Activated T-cell treated with anti-CD3 and anti-CD28 coated beads, Interleukin-2, amount 50 U/mL, for 72 hours (primary cell): ENCODE measurements at places on chromosomes 3 and 15.

GRCh38 chr3:11386465-11387113 is 114.4 kb downstream of the ATG7 start:
- no peak for DNase-seq

- DNase-seq = no peak
Observed at GRCh38 chr3:127136706-127137105, 56.2 kb upstream of the PRR23E start.

- no peak for DNase-seq
Observed at GRCh38 chr15:52154896-52155865, 36.0 kb downstream of the GNB5 start.

- DNase-seq = no peak
Observed at GRCh38 chr15:32104061-32104995, 74.0 kb downstream of the CHRNA7 start.

- no peak for DNase-seq
Observed at GRCh38 chr15:99475754-99476412, 89.9 kb upstream of the MEF2A start.

DNA sequence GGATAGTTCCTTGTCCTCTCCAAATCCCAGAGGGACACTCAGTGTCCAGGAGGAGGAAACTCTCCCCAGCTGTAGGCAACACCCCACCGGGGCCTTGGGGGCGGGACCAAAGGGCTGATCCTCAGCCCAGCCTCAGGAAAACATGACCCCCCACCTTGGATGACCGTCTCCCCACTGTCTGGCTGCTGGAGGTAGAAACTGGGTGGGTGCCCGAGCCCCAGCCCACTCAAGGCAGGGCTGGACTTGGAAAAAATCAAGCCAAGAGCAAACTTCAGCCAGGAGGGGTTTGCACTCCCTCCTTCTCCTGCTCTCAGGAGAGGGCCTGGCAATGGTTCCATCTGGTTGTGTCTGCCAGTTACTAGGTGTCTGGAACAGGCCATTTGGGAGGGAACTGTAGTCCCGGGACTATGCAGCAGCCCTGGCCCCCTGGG is 3.6 kb upstream of the RASL12 start:
- DNase-seq = no peak

- DNase-seq = no peak
Observed at GRCh38 chr3:134486577-134487041, 752 bp downstream of the CEP63 start.

- DNase-seq = no peak
Observed at GRCh38 chr3:53146319-53146891, 14.6 kb upstream of the PRKCD start.

- no peak for DNase-seq
Observed at GRCh38 chr15:39041979-39042495, 477.4 kb upstream of the RASGRP1 start.

DNA sequence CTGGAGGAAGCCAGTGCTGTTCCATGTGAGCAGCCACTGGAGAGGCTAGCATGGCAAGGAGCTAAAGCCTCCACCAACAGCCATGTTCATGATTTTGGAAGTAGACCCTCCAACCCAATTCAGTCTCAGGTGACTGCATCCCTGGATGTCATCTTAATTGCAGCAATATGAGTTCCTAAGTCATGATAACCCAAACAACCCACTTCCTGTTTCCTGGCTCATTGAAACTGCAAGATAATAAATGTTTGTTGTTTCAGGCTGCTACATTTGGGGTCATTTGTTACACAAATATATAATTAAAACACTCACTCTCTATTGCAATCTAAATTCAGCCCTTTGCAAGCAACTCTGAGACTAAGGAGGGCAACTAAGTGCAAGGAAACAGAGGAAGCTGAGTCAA is 62.4 kb upstream of the SLC24A5 start:
- no peak for DNase-seq

GRCh38 chr3:139251529-139251928 is 92.3 kb upstream of the MRPS22 start:
- DNase-seq = no peak

GRCh38 chr15:59642351-59642750 is 15.0 kb downstream of the GTF2A2 start:
- no peak for DNase-seq

GRCh38 chr3:17040990-17041377 is 156.2 kb downstream of the PLCL2 start:
- no peak for DNase-seq

- no peak for DNase-seq
Observed at GRCh38 chr3:146390006-146390772, 79.2 kb downstream of the PLSCR2 start.

DNA sequence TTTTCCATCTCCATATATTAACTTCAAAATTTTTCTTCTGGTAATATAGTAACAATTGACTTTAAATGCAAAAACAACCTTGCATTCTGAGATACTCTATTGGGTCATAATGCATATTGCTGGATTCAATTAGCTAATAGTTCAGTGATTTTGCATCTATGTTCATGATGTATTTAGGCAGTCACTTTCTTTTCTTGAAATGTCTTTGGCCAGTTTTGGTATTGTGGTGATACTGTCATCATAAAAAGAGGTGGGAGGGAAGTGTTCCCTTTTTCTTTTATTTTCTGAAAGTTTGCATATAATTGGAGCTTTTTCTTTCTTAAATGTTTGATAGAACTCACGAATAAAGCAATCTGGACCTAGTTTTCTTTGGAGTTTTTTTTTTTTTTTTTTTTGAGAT is 67.4 kb upstream of the ZNF148 start:
- DNase-seq = no peak

- DNase-seq = no peak
Observed at GRCh38 chr3:43969944-43970343, 271.7 kb upstream of the TOPAZ1 start.

DNA sequence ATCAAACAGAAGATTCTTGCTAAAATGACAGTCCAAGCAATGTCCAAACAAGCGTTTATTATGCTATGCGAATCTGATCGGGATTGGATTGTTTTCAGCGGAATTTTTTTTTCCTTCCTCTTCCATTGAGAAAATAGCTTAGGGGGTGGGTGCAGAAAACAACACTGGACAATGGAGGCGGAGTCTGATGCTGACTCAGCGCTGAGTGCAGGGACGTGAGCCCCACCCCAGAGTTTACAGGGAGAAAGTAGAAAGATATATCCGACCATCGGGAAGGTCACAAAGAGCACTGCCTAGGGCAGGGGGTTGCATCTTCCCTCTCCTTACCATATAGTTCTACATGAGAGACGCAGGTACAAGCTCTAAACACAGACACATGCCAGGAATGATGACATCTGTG is 117.0 kb downstream of the FOXP1 start:
- DNase-seq = no peak

DNA sequence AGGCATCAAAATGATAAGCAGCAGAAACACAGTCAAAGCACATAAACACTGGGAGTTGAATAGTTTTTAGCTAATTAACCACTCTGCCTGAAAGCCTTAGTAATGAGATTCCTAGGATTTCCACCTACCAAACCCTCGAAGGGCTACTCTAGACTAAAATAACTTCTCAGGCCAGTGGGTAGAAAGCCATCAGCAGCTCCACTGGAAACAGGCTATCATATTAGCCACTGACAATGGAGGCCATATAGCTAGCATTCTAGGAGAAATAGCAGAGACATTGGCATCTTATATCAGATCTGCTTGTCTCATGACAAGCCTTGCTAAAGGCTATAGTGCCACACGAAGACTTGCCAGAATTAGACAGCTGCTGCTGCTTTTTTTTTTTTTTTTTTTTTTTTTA is 4.5 kb upstream of the CAPN3 start:
- no peak for DNase-seq

- peak; percentile 9 for DNase-seq
Observed at GRCh38 chr3:151067158-151067557, 18.3 kb upstream of the MED12L start.

- DNase-seq = no peak
Observed at GRCh38 chr15:92603278-92603677, 52.3 kb downstream of the FAM174B start.

- DNase-seq = peak; percentile 6
Observed at GRCh38 chr3:189394599-189395121, 222.9 kb downstream of the TPRG1 start.

DNA sequence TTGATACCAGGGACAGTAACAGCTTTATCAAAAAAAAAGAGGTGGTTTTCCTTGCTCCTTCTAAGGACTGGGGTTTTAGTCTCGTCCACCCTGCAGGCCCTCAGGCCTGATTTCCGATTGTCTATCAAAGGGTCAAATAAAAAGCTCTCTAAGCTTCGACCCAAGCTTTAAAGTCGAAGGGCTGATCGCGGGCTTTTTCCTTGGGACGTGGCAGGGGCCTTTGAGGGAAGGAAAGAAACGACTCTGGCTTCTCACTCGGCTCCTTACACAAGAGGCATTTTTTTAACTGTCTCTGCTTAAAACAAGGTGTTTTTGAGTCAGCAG is 354 bp upstream of the KLHL24 start:
- no peak for DNase-seq

GRCh38 chr15:94417501-94418293 is 186.3 kb downstream of the MCTP2 start:
- DNase-seq = no peak

DNA sequence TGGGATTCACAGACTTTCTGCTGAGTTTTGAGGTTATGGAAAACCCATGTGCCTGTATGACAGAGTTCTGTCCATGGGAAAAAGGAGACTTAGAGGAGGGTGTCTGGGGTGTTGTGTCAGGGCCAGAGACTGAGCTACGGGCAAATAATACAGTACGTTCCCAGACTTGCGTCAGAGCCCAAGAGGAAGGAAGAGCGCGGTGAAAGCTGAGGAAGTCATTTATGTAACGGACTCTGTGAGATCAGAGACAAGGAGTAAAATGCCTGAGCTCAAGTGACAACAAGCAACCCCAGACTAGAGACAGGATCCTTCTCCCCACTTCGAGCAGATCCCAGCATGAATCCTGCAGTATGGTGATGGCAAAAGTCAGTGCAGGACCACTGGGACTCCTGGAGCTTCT is 368.6 kb upstream of the MCTP2 start:
- no peak for DNase-seq

DNA sequence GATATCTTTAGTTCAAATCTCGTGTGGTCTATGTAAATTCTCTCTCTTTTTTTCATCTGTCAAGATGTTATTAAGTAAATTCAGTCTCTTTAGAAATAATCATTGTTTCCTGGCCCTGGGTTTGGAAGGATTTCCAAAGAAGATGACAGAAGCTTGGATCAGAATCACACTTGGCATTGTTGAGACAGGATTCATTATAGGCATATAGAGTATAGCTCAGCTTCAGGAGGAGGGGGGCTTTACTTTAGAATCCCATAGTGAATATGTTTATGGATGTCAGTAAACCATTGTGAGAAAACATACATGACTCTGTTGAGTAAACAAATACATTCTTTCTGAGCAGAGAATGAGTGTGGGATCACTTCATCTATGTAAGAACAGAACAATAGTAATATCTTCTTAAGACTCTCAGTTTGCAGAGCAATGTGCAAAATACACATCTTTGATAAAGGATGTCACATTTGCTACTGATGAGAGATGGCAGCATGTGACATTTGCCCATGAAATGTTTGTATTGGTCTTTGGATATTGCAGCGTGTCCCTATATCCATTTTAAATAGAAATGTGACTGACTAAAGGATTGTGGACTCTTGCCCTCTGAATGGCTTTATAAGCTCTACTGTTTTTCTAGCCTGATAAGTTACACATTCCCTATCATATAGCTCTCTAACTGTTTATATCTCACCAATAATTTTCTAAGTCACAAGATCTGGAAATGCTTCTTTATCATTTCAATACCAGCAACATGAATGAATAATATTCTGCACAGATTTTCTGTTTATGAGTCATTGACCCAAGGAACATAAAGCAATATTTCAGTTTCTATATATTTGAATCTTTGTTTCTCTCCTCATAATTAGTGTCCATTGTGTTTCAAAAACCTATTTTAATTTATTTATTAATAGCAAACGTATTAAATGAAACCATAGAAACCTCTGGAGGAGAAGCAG is 95.6 kb upstream of the THRB start:
- no peak for DNase-seq

GRCh38 chr15:86016750-86017149 is 62.9 kb upstream of the AGBL1 start:
- DNase-seq = no peak

DNA sequence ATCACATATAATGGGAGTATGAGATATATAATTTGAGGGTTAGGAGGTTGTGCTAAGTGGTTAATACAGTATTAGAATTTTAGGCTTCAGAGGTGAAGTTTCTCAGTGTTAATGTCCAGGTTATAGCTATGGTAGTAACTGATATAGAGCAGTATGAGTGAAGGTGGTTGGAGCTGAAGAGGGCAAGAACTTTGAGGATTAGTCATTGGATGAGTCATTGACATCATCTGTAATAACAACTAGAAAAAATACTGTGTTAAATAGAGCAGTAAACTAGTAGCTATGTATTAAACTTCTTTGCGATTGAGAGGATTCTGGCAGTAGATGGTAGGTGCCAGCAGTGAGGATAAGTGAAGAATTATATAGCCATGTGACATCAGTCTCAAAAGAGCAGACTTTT is 47.5 kb upstream of the EIF3J start:
- DNase-seq = no peak

DNA sequence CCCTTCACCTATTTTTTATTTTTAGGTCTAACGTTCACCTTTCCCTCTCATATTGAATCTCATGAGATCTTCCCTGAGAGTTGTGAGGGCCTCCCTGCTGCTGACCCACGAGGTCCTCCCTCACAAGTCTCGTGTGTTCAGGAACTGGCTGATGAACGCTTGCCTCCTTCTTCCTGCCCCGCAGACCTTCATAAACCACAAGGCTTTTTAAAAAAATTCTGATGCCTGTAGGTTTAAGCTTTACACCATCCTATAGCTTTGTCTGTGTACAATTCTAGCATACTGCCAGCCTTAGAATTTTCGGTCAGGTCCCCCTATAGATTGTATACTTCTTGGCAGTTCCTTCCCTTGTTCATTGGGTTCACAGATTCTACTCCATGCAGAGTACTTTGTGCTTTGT is 50.5 kb downstream of the CHST2 start:
- DNase-seq = no peak
